ENCODE measurements at places on chromosomes 4 and X. TPM values are rescaled to one million over a fixed set of nuclear protein-coding genes. Genes with fewer than 3 reads are reported as not detected.

SLC7A11 gene
- total RNA-seq = 6.5 TPM

GRCh38 chrX:40719731-40720130 lies 15.6 kb downstream of the MED14 start:
- no peak for DNase-seq

GRCh38 chr4:55386073-55386472 lies 9.7 kb upstream of the TMEM165 start:
- peak; percentile 69 for DNase-seq

C1QTNF7 gene
- total RNA-seq = not detected

GAGE1 gene
- not detected for total RNA-seq

DNA sequence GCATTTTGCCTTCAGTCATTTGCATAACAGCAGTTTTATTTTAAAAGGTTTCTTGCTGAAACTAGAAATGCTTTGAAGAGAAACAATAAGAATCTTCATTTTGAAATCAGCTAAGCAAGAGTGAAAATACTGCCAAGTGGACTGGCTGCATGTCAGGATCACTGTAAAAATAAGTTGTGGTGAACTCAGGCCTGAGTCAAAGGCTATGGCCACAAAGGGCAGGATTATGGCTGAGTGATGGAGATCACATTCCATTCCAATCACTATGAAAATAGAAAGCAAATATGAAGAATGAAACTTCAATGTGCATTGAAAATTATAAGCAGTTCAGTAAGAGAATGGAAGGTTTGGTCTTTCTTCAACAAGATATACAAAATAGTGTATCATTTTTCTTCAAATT lies 224.5 kb downstream of the PCDH18 start:
- DNase-seq = no peak

GRCh38 chr4:147823130-147823529 lies 91.2 kb downstream of the ARHGAP10 start:
- DNase-seq = no peak

GRCh38 chr4:103354006-103354405 lies 155.9 kb upstream of the CENPE start:
- DNase-seq = no peak

DNA sequence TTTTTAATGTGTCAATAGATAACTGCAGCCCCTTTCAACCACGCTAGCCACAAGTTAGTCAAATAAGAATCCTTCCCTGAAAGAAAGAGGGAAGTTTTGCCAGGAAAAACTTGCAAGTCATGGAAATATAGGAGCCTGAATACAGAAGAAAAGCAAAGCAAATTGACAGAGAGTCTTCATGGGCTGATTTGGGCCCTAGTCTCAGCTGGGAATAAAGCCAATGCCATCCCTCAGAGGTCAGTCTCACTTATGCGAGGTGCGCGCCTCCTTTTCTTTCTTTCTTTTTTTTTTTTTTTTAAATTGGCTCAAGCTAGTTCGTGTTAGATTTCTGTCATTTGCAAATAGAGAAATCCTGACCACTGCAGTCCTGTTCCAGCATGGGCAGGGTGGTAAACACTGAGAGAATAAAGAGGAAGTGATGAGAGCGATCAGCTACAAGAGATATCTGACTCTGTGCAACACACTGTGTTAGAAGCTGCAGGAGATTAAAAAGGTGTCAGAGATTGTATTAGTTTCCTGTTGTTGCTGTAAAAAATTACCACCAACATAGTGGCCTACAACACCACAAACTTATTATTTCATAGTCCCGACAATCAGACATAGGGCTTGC lies 299.7 kb downstream of the LDB2 start:
- no peak for DNase-seq

SLC6A8 gene
- total RNA-seq = 57.6 TPM

DACH2 gene
- total RNA-seq = 1.4 TPM

CHRDL1 gene
- total RNA-seq = 3.6 TPM

COL4A6 gene
- total RNA-seq = 277 TPM

PLCXD1 gene
- 268 TPM for total RNA-seq

DNA sequence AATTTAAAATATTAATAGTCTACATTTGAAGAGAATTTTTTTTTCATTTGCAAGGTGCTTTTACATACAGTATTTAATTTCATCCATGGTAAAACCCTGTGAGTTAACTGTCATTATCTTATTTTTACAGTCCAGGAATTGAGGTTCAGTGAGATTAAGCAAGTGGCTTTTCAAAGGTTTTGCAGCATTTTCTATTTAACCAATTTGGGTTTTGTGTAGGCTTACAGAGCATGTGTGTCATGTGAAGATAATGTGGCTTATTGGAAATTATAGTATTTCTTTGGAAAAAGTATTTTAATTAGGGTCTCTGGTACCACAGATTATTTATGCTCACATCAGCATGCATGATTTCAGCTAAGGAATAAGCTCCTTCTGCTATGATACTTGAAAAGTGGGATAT lies 4.5 kb downstream of the XK start:
- no peak for DNase-seq

ENPEP gene
- total RNA-seq = 4.1 TPM

PCDH19 gene
- total RNA-seq = 1.5 TPM

DNA sequence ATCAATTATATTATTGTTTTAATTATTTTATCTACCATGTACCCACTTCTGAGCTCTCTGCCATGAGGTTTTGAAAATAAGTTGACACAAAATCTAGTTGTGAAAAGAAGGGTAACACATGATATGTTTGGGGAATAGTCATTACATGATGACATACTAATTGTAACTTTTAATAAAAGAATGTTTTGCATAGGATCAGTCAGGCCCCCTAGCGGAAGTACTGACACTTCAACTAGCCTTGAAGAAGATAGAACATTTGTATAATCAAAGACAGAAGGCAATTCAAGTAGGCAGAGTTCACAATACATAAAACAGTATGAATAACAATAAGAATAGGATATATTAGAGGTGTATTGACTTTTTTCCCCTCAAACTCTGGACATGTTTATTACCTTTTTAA lies 1191.0 kb upstream of the AGA start:
- DNase-seq = no peak

GRCh38 chr4:179467878-179468277 lies 2025.6 kb upstream of the AGA start:
- DNase-seq = no peak

GRCh38 chr4:74319470-74319869 lies 11.2 kb downstream of the EPGN start:
- DNase-seq = no peak

DNA sequence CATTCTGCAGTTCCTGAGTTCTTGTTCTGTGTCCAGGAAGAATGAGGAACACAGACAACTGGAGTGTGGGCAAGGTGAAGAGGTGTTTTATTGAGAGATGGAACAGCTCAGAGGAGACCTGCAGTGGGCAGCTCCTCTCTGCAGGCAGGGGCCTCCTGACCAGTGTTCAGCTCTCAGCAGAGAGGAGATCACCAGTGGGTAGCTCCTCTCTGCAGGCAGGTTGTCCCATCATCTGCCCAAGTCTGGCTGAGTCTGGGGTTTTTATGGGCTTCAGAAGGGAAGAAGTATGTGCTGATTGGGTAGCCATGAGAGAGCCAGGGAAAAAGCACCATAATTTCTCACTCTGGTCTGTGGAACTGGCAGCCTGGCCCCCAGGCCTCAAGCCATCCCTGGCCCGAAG lies 56.0 kb upstream of the RASGEF1B start:
- DNase-seq = no peak

DNA sequence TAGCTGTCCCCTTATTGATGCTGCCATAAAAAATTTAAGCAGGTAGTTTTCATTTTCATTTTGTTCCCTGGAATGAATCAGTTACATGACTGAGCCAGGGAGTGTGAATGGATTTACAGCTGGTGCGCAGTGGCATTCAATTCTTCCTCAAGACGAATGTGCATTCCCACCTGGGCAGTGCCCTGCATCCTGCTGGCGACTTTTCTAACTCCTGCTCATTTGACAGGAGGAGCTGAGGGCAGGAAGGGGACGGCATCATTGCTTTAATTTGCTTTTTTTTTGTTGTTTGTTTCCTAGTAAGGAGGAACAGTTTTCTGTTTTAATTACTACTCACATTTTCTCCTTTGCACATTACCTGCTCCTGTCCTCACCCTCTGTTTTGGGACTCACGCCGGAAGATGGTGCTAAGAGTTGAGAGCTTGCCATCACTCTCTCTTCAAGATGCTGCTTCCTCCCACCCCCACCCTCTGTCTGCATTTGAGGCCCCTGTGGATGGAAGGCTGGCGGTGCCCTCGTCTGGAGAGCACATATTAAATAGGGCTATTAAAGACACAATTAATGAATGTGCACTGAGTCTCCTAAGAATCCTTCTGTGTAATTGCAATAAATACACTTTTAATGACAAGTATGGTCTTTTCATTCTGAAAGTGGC lies 35.8 kb downstream of the PSAPL1 start:
- DNase-seq = peak; percentile 34

DMD gene
- total RNA-seq = 19.6 TPM

DNA sequence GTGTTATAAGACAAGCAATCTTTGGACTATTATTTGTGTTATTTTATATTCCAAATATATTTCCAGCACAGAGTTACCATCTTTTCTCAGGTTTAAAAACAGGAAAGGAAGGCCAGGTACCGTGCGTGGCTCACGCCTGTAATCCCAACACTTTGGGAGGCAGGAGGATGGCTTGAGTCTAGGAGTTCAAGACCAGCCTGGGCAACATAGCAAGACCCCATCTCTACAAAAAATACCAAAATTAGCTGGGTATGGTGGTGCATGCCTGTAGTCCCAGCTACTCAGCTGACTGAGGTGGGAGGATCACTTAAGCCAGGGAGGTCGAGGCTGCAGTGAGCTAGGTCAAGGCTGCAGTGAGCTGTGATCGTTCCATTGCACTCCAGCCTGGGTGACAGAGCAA lies 140.0 kb downstream of the POLA1 start:
- no peak for DNase-seq

AFP gene
- total RNA-seq = not detected

DNA sequence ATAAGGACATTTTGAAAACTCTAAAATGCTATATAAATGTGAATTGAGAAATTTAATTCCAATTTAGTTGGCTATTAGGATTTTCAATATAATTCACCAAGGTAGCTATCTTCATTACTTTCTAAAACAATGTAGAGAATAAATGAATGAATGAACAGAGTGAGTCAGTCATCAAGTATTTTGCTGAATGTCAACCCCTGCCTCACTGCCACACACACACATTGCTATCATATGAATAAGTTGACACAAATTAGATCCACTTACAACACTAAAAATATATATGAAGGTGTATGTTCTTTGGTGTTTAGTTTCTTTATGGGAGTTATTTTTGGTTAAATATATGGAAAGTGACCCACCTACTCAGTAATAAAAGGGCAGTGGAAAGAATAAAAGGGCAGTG lies 141.4 kb upstream of the SMIM10 start:
- DNase-seq = no peak

GRCh38 chrX:39416547-39417260 lies 615.4 kb downstream of the MID1IP1 start:
- no peak for DNase-seq

GRCh38 chr4:56149591-56149990 lies 200.8 kb downstream of the CEP135 start:
- no peak for DNase-seq

GRCh38 chr4:164959896-164960295 lies 17.6 kb downstream of the TRIM61 start:
- no peak for DNase-seq

SLC10A6 gene
- total RNA-seq = not detected

TMEM156 gene
- total RNA-seq = not detected

- DNase-seq = no peak
These were observed 83.2 kb downstream of the SH3KBP1 start for GRCh38 chrX:19804151-19804550.

GRCh38 chrX:136899221-136899620 lies 18.7 kb upstream of the RBMX start:
- DNase-seq = no peak

Data from endodermal cell (in vitro differentiated cells).